Activated naive CD4-positive, alpha-beta T cell treated with Interleukin-2 at 50 U/mL for 16 hours (primary cell): ENCODE measurements at places on chromosomes 1 and 21.

- no peak for DNase-seq
Observed at GRCh38 chr1:198549866-198550265, 9.4 kb upstream of the ATP6V1G3 start.

DNA sequence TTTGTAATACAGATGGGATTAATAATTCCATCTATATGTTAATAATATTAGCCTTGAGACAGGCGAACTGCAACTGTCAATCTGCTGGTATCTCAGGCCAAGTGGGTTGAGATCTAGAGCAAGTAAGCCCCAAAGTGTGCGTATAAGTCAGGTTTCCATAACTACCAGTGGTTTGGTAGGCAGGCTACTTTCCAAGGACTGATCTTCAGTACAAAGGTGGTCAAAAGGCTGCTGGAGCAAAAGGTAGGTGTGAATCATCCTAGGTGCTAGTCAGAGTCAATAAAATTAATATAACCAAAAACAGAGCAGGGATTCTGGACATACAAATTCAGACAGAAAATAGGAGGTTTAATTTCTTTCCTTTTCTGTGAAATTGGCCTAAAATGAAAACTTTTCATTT is 328.0 kb downstream of the TGFB2 start:
- DNase-seq = no peak

- no peak for DNase-seq
Observed at GRCh38 chr1:3641046-3641760, 8.7 kb downstream of the WRAP73 start.

DNA sequence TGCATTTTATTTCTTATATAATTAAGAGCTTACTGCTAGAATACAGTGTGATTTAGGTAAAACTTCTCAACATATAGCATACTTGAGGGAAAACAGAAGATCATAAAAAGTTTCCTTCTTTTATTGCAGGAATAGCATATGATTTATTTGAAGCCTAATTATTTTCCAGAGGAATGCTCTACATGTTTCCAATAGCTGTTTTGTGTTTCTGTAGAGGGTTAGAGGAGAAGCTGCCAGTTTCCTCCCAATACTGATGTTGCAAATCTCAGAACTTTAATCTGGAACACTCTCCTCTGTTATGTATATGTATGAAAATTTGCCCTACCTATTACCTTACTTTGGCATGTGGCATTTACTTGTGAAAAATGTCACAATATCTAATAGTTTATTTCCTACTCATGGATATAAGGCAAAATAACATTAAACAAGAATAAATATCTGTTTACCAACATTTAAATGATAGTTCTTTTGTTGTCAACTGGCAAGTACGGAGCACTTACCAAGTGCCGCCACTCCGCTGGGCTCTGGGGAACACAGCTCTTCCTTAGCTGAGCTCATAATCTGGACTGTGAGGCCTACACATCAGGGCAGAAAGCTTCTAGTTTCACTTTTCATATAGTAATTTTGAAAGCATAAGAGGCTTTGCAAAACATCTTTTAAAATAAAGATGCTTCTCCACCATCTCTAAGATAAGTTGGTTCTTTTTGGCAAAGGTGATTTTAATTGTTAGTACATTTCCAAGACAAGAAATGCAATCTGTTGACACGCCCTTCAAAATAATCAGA is 239.8 kb upstream of the C1orf105 start:
- peak; percentile 52 for DNase-seq

DNA sequence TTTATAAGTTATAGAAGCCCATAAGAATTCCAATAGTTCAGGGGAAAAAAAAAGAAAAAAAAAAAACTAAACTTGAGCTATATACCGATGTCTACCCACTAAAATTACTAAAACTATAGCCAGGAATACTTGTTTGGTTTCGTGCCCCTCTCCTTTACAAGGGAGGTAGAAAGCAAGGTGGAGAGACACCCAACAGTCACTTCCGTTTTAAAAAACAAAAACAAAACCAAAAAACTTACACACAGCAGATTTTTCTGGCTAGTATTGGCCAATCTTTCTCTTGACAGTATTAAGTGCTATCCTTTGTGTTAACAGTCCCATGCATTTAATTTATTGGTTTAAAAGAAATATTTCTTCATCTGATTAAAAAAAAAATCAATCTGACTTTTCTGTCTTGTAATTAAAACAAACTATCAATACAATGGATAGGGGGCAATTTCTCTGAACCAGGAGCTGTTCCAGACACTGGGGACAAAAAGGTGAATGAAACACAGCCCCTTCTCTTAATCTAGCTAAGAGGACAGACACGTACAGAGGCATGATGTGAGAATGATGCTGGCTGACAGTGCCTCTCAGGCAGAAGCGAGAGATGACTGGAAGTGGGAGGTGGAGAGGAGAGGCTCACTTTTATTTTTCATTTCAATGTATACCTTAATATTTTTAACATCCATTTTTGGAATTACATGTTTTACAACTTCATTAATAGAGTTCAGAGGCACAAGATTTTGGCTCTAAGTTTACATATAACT is 214.8 kb downstream of the RERE start:
- DNase-seq = peak; percentile 50

- no peak for DNase-seq
Observed at GRCh38 chr1:220044678-220045355, 1.5 kb downstream of the EPRS1 start.

DNA sequence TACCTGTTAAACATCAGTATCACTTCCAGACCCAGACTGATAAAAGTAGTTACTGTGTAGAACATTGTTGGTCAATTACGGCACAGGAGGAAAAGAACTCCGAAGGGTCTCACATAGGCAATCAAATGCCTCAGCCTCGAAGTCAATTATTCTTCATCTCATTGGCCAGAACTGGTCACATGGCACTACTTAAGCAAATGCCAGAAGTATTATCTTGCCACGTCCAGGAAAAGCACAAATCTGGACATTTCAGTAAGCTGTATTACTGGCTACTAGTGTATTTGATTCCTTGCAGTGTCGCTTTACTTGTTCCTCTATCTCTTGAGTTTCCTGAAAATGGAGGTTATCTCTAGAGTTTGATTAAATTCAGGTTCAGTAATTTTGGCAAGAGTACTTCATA is 24.4 kb downstream of the DIO1 start:
- DNase-seq = no peak

DNA sequence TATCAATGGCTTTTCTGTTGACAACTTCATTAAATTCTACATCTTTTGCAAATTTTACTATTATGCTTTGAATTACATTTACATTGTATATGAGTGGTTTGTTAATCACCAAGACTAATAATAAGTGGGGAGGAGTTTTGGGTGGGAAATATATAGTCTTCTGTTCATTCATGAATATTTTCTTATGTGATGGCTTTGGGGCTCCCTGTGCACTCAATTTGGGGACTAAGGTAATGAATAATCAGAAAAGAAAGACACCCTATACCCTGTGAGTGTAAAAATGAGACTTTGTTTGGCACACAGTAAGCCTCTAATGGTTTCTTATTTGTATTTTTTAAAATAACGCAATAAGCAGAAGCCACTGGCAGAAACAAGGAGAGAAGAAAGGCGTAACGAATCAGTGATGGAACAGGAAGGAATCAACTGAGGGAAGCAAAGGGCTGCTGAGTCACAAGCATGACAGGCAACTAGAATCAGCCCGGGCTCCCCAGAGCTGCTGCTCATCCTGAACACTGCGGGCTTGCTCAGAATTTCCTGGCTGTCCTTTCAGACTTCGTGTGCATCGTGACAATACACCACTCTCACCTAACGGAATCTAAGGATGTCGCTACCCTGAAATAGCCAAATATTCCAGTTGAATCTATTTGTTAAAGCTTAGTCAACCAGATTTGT is 20.8 kb upstream of the RGS2 start:
- no peak for DNase-seq
